NCI-H1092 (cell line): ENCODE measurements at places on chromosomes 13 and 19.

- no peak for DNase-seq
These were observed 13.9 kb downstream of the TFDP1 start for GRCh38 chr13:113598481-113598880.

DNA sequence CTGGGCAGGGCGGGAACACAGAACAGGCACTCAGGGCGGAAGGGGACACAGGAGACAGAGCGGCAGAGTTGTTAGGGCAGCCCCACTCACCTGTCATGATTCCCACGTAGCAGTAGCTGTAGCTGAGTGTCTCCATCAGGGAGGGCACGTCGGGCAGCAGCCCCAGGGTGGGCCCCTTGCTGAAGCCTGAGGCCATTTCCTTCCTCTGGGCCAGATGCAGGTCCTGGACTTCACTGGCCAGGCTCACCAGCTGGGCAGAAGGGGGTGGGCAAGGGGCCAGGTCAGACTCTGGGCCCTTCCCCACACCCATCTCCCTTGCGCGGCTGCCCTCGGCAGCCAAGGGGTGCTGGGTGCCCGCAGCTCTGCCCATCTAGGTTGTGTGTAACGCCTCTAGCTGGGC lies 5.9 kb downstream of the MBOAT7 start:
- DNase-seq = no peak

- no peak for DNase-seq
These were observed 363.6 kb upstream of the NBEA start for GRCh38 chr13:34578471-34578870.

- no peak for DNase-seq
These were observed 63.4 kb downstream of the EFNB2 start for GRCh38 chr13:106471957-106472543.

DNA sequence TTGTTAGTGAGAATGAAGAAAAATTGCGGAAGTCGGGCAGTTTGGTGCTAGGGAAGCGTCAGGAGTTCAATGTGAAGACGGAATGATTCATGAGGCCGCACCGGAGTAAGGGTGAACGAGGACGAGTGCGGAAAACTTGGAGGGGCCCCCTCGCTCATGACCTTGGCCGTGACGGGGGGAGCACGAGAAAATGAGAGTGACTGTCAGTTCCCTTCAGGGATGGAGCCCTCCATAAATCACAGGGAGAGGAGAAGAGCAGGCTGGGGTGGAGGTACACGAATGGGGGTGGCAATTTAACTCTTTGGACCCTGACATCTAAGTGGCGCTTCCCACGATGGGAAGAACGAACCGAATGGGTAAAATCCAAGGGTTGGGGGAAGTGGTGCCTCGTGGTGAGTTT lies 486.4 kb downstream of the TSHZ3 start:
- DNase-seq = no peak

DNA sequence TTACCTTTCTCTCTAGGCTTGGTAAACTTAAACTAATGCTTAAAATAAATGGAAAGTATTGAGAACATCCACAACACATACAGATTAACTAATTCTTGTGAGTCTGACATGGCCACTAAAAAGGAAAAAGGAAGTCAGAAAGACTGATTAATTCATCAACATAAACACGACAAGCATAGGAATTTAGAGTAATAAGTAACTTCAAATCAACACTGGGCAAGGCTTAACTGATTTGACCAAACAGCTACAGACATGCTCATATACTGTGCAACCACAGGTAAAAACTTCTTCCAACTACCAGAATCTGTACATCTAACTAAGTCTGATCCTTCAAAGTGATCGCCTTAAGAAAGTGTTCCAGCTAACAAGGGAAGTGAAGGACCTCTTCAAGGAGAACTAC lies 20.5 kb downstream of the UGGT2 start:
- no peak for DNase-seq

DNA sequence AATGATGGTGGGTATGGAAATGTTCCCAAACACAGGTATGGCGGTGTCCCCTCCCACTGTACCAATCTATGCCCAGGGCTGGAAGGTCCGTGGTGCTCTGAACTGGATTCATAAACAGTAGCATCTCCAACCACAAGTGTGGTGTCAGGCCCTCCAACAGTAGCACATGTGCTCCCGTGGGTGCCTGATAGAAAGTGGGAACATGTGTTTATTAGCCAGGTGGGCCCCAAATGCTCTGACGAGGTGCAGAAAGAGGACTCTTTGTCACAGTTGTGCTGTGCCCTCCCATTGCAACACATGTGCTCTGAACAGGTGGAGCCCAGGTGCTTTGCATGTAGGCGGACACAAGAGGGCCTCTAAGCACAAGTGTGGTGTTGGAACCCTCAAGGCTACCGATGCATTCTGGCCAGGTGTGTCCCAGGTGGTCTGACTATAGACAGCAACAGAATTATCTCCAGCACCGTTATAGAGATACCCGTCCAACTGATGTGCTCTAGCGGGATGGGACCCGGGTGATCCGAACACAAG lies 75.4 kb upstream of the ZNF30 start:
- no peak for DNase-seq

- no peak for DNase-seq
These were observed 29.7 kb upstream of the ZNF681 start for GRCh38 chr19:23788411-23788810.

DNA sequence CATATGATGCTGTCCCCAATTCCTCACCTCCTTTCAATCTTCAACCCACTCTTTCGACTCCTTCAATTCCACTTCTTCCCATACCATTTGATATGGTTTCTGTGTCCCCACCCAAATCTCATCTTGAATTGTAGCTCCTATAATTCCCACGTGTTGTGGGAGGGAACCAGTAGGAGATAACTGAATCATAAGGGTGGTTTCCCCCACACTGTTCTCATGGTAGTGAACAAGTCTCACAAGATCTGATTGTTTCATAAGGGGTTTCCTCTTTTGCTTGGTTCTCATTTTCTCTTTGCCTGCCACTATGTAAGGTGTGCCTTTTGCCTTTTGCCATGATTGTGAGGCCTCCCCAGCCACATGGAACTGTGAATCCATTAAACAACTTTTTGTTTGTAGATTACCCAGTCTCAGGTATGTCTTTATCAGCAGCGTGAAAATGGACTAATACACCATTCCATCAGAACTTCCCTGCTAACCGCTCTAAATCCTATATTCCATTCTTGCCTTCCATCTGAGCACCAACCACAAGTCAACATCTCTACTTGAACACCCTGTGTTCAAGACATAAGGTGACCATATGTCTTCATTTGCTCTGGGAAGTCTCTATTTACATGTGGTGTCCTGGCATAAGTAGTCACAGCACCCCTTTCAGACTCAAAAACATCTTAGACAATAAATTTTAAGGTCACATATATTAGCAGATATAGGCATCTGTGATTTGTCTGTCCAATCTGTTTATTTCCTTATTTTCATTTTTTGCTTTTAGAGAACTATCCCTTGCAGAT lies 122.9 kb downstream of the TSHZ3 start:
- DNase-seq = no peak

DNA sequence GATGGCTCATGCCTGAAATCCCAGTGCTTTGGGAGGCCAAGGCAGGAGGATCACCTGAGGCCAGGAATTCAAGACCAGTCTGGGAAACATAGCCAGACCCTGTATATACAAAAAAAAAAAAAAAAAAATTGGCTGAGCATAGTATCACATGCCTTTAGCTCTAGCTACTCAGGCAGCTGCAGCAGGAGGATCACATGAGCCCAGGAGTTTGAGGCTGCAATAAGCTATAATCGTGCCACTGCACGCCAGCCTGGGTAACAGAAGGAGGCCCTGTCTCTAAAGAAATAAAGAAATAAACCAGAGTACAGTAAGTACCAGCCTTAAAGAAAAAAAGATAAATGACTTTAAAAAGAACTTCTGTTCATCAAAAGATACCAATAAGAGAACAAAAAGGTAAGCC lies 52.9 kb downstream of the FAM124A start:
- DNase-seq = no peak

DNA sequence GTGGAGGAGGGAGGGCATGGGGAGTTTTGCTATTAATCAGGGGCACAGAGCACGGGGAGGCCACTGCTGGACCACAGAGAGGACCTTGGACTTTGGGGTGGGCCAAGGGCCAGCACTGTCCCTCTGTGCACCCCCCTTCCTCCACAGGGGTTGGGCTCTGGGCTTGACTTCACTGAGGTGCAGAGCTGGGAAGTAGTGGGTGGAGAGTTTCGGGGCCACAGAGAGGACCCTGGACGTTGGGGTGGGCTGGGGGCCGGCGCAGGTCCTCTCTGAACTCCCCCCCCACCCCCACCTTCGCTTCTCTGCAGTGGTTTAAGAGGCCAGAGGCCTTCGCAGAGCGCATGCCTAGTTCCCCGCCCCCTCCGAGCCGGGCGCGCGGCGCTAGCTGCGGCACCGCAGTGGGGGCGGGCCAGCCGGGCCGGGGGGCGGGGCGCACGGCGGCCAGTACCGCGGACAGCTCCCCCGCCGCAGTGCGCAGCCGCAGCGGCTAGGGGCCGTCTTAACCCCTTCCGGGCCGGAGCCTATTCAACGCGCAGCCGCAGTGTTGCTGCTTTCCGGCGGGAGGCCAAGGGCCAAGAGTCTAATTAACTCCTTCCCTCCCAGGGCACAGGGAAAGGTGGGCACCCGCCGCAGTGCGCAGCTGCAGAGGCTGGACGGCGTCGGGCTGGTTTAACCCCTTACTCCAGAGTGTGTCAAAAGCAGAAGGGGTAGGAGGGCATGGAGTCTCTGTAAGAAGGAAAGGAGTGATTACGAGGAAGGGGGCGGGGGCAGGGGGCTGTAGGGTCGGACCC lies 3.7 kb downstream of the KCNC3 start:
- peak; percentile 82 for DNase-seq

GRCh38 chr13:41408121-41408520 lies 49.2 kb upstream of the RGCC start:
- DNase-seq = no peak

DNA sequence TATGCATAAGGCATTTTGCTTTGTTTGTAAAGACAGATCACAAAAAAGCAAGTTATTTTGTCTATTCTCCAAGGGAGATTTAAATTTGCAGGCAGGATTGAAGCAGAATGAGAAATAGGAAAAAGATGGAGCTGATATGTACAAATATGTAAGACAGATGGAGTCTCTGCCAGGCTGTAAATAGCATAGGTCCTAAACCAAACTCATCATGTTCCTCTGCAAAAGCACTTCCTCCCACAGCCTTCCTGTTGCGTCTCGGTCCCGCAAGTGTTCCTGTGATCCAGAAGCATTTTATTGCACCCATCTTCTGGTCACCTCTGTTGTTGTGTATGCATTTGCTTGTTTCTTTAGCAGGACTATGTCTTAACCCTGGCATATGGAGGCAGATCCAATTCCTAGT lies 95.7 kb upstream of the CLDN10 start:
- DNase-seq = no peak

DNA sequence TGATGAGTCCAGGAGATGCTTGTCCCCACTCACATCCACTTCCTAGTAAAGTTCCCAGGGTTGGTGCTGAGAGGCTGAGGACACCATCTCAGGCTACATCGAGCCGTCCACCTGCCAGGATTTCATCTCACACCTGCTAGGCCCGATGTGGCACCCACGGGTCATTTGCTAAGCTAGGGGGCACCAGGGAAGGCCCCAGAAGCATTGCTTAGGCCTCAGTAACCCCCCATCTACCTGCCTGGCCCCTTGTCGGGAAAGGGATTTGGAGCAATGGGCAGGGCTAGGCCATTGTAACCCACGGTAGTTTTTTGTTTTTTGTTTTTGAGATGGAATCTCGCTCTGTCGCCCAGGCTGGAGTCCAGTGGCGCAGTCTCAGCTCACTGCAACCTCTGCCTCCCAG lies 51.8 kb downstream of the F2RL3 start:
- no peak for DNase-seq

- no peak for DNase-seq
These were observed 403.3 kb downstream of the LIG4 start for GRCh38 chr13:107812014-107812412.

DNA sequence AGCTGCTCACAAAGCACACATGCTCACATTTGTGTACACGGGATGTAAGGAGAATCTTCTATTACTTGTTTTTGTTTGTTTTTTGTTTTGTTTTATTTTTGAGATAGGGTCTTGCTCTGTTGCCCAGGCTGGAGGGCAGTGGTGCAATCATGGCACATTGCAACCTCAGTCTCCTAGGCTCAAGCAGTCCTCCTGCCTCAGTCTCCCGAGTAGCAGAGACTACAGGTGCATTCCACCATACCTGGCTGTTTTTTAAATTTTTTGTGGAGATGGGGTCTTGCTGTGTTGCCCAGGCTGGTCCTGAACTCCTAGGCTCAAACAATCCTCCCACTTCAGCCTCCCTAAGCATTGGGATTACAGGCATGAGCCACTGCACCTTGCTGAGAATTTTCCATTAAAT lies 41.8 kb downstream of the KCNC3 start:
- no peak for DNase-seq

DNA sequence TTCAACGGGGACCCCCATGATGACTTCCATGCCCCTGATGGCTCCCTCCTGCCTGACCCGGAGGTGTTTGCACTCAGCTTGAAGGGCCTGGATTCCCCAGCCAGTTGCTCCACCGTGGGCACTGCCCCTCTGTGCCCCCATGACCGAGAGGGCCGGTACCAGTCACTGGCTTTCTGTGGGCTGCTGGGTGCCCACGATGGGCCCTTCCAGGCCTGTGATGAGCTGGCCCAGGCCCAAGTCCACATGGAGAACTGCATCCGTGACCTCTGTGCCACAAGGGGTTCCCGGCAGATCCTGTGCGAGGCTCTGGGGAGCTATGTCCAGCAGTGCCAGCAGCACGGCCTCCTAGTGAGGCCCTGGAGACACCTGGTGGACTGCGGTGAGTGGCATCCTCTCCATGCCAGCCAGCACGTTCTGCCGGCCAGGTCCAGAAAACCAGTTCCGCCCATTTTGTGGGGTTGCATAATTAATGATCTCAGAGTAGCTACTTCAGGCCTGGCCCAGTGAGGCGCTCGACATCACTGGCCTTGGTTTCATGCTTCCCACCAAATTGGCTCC lies 34.9 kb upstream of the FXYD3 start:
- no peak for DNase-seq

- DNase-seq = no peak
These were observed 22.4 kb upstream of the MIER2 start for GRCh38 chr19:366951-367350.

DNA sequence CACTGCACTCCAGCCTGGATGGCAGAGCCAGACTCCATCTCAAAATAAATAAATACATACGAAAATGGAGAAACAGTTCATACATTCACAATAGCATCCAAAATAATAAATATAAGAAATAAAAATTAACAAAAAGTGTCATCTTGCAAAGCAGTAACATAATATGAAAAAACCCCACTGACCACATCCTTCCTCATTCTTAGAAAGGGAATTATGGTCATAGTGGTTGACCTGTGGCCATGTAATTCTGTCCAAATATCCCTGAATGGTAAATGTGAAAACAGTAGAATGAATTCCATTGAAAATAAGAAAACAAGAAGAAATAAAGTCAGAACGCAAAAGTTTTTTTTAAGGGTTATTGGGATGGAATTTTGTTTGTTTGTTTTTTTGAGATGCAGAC lies 7.0 kb upstream of the CDC42EP5 start:
- DNase-seq = no peak

DNA sequence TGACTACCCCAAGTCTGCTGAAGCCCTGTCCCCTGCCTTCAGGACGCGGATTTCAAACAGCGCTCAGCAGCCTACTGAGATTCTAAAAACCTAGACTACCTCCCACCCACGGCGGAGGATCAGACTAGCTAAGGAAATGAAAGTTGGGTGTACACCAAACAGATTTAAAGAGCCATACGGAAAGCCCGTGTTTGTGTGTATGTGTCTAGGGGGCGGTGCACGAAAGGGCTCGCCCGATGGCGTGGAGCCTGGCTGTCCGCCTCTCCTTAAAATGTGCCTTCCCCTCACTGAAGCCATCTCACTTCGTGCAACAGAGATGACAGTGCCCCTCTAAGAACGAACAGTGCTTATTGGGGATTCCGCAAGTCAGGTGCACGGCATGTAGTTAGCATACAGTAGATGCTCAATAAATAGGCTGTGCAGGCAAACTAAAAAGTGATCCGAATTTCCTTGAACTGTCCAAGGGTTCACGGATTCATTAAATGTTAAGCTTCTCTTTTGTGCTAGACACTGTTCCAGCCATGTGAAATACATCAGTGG lies 639 bp downstream of the LENG1 start:
- DNase-seq = no peak
